ENCODE measurements at places on chromosomes 1 and 21.

DNA sequence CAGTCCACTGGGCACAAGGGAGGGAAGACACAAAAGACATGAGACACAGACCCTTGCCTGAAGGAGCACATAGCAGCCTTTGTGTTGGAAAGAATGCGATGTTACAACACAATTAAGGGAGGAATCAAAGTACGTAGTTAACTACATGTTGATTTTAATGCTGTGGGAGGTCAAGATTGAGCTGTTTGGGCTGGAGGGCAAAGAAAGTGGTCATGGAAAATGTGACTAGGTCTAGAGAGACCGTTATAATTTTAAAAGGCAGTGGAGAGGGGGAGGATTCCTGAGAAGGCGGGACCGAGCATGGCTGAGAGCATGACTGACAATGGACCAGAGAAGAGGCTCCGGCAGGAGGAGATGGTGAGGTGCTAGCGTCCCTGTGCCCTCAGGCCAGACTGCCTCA, 111.8 kb upstream of the ATP1A1 start:
- no peak for DNase-seq

DNA sequence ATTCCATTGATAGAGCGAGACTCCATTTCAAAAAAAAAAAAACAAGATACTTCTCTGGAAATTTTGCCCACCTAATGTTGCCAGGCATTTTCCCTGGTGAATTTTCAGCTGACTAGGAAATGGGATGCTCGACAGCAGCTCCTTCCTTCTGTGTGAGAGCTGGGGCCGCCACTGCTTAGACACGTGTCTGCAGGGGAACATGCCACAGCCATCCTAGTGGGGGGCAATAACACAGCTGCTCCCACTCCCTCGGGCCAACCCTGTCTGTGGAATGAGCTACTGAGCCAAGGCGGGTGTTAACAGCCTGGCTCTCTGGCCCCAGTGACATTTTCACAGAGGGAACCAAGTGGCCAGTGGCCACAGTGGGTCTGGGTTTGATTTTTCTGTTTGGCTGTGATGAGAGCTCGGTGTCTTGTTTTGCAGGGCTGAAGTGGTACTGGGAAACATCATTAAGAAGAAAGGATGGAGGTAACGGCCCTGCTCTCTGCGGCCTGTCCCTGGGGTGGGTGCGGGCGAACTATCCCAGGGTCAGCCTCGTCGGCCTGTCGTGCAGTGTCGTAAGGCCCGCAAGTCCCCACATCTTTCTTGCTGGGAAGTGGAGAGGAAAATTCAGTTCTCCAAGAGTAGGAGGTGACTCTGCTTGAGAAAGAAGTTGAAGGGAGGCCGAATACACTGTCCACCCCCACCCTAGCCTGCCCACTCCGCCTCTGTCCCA, 39.2 kb downstream of the KCNAB2 start:
- no peak for DNase-seq

DNA sequence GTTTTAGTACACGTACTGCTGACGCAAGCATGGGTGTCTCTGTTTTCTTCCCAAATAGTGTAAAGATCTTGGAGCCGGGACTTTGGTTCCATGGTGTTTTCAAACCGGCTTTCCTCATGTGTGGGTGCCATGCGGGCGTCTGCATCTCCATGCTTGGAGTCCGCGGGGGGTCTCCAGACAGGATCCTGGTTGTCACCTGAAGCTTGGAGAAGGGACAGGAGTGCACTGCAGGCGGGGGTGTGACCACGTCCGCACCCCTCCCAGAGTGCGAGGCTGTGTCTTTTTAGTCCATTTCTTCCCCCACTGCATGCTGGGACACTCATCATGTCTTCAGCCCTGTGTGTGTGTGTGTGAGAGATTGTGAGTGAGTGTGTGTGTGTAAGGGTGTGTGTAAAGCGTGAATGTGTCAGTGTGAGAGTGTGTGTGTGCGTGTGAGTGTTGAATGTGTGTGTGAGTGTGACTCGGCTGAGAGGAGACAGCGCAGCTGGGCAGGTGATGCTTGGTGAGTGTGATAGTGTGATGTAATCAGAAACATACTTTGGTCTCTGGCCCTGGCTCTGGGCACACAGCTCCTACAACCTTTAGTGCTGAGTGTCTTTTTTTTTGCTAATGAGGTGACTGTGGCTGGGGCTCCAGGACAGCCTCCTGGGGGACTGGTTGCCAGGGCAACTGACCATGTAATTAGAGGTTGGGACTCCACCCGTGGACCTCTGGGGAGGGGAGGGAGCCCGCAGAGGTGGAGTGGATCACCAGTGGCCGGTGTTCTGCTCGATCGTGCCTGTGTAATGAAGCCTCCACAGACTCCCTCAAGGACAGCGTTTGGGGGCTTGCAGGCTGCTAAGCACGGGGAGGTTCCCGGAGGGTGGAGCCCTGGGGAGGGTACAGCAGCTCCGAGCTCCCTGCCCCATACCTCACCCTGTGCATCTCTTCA, 55.1 kb downstream of the AGPAT3 start:
- no peak for DNase-seq

DNA sequence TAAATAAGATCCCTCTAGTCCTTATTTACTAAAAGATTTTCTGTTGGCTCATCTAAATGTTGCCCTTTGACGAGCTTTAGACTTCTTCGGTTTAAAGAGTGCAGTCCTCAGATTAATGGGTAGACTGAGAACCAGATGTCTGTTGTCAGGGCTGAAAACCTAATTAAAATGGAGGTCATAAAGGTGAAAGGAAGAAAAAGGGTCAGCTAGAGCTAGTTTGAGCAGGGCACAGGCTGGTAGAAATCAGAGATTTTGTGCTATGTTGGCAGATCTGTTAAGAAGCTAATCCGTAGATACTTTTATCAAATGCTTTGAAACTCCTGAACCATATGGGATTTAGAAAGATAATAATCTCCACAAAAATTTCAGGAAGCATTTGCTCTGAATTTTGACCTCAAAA, 959.0 kb downstream of the PLA2G4A start:
- DNase-seq: no peak

GRCh38 chr1:156692925-156693847, 12.2 kb downstream of the CRABP2 start:
- no peak for DNase-seq
